ENCODE measurements at places on chromosomes 16 and 17.

DNA sequence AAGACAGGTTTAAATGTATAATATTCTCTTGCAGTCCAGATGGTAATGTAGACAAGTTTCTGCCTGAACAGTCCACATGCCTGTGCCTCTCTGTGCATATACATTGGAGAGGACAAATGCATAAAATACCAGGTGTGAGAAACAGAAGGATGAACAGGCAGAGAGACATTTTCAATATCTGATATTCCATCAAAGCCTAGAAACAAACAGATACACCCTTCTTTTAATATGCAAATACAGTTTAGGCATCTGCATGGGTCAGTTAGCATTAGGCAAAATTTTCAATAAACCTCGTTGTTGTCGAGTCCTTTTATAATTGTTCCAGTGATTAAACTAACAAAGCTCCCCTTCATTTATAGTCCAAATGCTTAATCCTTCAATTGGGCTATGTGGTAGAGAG, 897 bp downstream of the OMG start:
- no peak for DNase-seq

- no peak for DNase-seq
These were observed 169.3 kb downstream of the RBFOX3 start for GRCh38 chr17:79441356-79442160.

DNA sequence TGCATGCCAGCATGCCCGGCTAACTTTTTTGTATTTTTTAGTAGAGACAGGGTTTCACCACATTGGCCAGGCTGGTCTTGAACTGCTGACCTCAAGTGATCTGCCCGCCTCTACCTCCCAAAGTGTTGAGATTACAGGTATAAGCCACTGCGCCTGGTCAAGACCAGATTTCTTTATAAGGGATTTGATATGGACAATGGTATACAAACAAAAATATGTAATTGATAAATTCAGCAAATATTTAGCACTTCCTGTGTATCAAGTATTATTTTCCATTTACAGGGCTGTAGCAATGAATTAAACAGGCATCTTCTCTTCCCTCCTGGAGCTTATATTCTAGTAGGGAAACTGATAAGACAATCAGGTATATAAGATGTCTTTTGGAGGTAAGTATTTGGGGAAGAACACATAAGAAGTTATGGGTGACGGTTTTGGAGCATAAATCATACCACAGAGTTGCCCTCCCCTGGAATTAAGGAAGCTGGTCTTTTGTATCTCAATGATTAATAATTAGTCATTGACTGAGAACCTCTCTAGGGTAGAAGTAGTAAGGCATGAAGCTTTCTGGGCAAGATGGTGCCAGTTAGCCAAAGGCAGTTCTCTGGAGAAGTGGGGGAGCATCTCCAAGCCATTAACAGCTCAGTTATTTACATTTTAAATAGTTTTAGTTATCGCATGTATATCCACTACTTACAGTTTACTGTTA, 35.8 kb downstream of the TANC2 start:
- no peak for DNase-seq

DNA sequence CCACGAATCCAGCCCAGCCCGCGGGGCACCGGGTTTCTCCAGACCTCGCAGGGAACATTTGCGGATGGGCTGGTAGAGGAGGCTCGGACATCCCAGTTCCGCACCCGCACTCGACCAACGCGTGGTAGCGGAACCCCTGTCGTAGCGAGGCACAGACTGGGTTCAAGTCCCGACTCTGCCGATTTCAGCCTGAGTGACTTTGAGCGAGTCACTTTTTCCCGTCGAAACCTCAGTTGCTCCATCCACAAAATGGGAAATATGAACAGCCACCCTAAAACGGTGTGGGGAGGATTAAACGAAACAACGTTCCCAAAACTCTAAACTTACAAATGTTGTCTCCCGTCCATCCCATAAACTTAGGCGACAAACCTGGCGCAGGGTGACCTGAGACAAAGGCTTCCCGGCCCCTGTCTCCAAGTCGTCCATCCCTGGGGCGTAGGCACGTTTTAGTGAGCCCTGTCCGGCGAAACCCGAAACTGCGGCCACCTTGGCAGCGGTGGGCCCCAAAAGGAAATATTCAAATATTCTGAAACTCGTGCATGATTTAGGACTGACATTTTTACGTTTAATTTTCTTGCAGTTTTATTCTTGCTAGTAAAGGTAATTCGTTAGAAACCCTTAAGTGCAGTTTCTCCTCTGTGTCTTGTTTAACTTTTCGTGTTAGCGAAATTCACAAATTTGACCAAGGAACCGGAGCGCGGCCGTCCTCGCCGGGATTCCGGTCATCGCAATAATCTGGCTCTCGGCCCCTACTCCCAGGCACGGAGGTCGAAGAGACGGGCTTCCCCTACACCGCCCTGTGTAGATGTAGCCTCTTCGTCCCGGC, 1.9 kb upstream of the MLLT6 start:
- DNase-seq = no peak

DNA sequence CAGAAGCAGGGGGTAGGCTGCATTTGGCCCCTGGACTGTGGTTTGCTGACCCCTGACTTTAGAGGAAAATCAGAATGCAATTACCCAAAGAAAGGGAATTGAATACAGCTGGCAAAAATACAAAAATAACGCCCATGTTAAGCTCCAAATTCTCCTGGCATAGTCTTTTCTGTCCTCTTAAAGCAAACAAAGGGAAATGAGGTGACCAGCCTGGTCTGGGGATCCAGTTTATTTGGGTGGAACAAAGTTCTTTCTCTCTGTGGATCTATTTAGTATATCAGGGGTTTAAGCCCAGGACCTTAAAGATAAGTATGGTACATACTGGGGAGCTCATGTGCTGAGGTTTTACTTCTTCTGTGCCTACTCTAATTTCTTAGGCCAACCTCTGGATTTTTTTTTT, 23.5 kb downstream of the DNAJA2 start:
- DNase-seq = no peak

- DNase-seq = no peak
These were observed 12.2 kb upstream of the RPH3AL start for GRCh38 chr17:364766-365165.

DNA sequence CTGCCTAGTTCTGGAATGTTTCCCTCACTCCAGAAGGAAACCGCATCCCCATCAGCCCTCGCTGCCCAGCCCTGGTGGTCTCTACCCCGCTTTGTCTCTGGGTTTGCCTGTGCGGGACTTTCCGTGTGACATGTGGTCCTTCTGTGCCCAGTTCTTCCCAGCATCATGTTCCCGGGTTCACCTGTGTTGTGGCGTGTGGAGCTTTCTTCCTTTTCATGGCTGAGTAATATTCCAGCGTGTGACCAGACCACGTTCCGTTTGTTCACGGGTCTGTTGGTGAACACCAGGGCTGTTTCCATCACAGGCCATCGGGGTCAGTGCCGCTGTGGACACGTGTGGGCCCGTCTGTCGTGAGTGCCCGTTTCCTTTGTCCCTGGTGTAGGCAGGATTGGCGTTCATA, 32.1 kb downstream of the CACNA1H start:
- no peak for DNase-seq

Data from fibroblast of skin of left biceps (primary cell).